ENCODE measurements at places on chromosomes 13 and 19. TPM values are rescaled to one million over a fixed set of nuclear protein-coding genes. Genes with fewer than 3 reads are reported as not detected.

Gene NOP53
- total RNA-seq, result 701 TPM

DNA sequence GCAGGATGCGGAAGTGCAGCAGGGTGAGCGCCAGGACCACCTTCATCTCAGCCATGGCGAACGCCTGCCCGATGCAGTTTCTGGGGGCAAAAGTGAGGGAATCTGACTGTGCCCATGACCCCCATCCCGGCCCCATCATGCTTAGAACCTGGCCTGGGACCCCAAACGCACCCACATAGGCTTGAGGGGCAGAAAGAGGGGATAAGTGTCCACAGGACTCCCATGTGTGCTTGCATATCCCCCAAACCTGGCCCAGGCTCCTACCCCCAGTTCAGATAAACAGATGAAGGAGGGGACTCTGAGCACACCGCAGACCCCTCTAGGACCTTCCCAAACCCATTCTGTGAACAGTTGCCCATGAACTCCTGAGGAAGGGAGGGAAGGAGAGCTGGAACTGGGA is 16.0 kb upstream of the CYP4F2 start:
- DNase-seq, result no peak

Gene PCSK4
- total RNA-seq, result 1.3 TPM

GRCh38 chr19:4781801-4782200 is 9.7 kb upstream of the FEM1A start:
- DNase-seq, result no peak
